Activated CD4-positive, alpha-beta memory T cell treated with anti-CD3 and anti-CD28 coated beads, Interleukin-2, amount 10 ng/mL, durations not matched to agents 7 days and 5 days (primary cell): ENCODE measurements at places on chromosomes 3 and 15. TPM values are rescaled to one million over a fixed set of nuclear protein-coding genes. Genes with fewer than 3 reads are reported as not detected.
A peak's percentile ranks its signal among the peaks of the same experiment; 100 is the strongest.

DNA sequence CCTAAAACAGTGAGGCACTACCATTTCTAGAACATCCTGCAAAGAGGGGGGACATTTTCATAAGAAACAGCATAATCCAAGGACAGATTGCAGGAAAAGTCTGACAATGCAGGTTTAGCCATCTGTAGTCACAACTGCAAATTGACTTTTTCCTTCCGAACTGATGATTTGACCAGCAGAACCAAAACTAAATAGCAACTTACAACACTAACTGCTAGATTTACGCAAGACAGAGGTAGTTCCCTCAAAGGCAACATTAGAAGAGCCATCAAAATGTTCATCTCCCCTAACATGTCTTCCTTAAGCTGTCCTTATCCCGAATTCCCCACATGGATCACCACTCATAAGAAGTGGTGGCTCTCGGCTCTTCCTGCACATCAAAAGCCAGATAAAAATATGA lies 129.6 kb downstream of the GADL1 start:
- peaks cover 2% of the 10 kb centered on the region for H3K4me1 ChIP-seq
- H3K36me3 ChIP-seq = no peaks in the 10 kb centered on the region
- DNase-seq = no peak
- peaks cover 13% of the 10 kb centered on the region for H3K27me3 ChIP-seq

DNA sequence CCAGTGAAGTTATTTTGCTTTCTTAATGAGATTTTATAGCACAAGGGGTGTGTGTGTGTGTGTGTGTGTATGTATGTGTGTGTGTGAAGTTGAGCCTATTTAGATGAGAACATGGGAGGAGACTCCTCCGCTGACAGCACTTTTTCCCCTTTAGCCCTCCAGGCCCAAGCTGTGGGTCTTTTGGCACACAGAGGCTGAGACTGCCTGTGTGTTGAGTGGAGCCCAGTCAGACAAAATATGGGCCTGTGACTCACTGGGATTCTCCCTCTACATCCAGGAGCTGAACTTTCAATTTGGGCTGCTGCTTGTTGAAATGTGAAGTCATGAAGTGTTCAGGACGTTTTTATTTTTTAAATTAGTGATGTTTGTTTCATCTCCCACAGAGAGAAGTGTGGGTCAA lies 108.0 kb downstream of the MFSD1 start:
- no peaks in the 10 kb centered on the region for H3K36me3 ChIP-seq
- H3K4me3 ChIP-seq = no peak overlapping the region
- H3K4me1 ChIP-seq = no peaks in the 10 kb centered on the region
- peaks cover 4% of the 10 kb centered on the region for H3K27me3 ChIP-seq
- H3K27ac ChIP-seq = no peak overlapping the region

- H3K4me1 ChIP-seq = no peaks in the 10 kb centered on the region
- H3K36me3 ChIP-seq = no peaks in the 10 kb centered on the region
- no peak for DNase-seq
- H3K27ac ChIP-seq = no peak overlapping the region
- peaks cover 16% of the 10 kb centered on the region for H3K27me3 ChIP-seq
- no peak overlapping the region for H3K4me3 ChIP-seq
These were observed 16.6 kb upstream of the EHHADH start for GRCh38 chr3:185270262-185270955.

DNA sequence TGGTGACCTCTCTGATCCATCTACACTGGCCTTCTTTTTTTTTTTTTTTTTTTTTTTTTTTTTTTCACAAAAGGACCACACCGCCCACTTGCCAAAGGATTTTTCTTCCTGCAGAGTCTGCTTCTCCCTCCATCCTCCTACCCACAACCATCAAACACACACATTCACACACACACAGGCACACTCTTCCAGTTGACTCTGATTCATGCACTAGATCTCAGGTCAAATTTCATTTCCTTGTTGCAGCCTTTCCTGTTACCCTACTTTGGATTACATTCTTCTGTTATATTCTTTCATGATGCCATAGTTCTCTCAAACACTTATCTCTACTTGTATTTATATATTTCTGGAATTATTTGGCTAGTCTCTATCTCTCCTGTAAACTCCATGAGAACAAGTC lies 133.9 kb downstream of the STAC start:
- H3K27me3 ChIP-seq = no peaks in the 10 kb centered on the region
- DNase-seq = no peak
- no peaks in the 10 kb centered on the region for H3K36me3 ChIP-seq
- H3K4me3 ChIP-seq = no peak overlapping the region

FEM1B gene
- total RNA-seq = 48.8 TPM

DNA sequence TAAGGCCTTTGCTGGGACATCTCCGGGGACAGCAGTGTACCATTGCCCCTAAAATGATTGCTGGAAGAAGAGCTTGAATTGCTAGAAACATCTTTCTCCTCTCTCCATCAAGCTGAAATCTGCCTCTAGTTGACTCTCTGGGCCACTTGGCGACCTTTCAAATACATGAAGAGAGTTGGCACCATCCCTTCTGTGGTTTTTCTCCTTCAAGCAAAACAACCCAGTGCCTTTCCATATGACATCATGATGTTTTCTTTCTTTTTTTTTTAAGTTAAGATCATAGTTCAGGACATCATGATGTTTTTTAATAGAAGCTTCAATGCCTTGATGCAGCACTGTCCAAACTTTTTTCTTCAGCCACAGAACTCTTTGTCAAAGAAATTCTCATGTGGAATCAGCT lies 144.0 kb upstream of the PTPRG start:
- H3K4me1 ChIP-seq = no peaks in the 10 kb centered on the region
- no peak overlapping the region for H3K27ac ChIP-seq

- no peak for DNase-seq
- no peaks in the 10 kb centered on the region for H3K27me3 ChIP-seq
- no peak overlapping the region for H3K4me3 ChIP-seq
- no peaks in the 10 kb centered on the region for H3K4me1 ChIP-seq
These were observed 257.7 kb downstream of the RBMS3 start for GRCh38 chr3:29538610-29538958.

- peaks cover 2% of the 10 kb centered on the region for H3K27me3 ChIP-seq
- H3K4me1 ChIP-seq = no peaks in the 10 kb centered on the region
- DNase-seq = no peak
- H3K36me3 ChIP-seq = no peaks in the 10 kb centered on the region
- H3K4me3 ChIP-seq = no peak overlapping the region
- no peak overlapping the region for H3K27ac ChIP-seq
These were observed 598.4 kb downstream of the FHIT start for GRCh38 chr3:60652829-60653228.

DNA sequence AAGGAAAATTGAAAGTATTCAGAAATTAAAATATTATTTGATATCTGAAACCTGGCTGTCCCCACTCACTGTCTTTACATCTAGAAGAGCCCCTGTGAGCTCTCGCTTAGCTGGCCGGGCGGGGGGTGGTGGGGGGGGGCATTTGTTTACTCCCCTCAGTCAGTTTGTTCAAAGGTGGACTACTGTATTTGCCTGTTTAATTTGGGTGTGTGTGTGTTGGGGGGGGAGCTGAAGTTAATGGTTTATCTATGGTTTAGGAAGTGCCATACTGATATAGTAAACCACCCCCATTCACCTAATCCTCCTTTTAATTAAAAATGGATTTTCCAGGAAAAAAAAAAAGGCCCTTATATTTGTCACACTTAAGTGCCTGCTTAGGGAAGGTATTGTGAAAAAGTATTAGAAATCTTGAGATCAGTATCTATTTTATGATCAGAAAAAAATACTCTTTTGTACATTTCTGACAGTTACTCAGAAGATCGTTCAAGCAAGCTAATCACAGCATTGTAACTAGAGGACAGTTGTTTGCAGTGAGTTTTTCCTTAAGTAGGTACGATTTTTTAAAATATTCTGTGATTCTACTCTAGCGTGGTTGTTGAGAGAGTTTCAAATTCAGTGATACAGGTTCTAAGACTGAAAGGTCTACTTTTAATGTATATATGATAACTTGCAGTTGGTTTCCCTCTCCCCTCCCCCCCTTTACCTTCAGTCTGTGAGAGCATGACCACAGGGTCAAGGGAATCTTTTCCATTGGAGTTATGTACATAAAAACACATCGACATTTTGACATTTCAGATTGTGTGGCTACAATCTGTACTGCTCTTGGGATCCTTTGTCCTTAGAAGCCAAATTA lies 8.5 kb downstream of the NR2F2 start:
- no peak overlapping the region for H3K4me3 ChIP-seq
- no peak for DNase-seq
- H3K4me1 ChIP-seq = no peaks in the 10 kb centered on the region

DNA sequence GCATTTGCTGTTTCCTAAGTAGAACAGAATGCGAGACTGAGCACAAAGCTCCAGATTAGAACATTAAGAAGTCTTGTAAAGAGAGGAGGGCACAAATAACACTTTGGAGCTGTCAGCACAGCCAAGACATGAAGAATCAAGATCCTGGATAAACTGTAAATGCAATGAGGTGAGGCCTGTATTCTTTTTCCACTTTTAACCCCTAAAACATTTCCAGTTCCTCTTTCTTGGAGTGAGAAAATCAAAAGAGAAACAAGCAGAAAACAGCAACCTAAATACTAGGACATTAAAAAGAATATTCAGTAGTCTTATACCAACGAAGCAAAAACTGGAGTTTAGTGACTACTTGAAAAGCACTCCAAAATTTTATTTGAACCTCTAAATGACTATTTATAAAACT lies 204.3 kb downstream of the ZBTB20 start:
- H3K4me1 ChIP-seq = no peaks in the 10 kb centered on the region
- no peaks in the 10 kb centered on the region for H3K36me3 ChIP-seq
- no peaks in the 10 kb centered on the region for H3K27me3 ChIP-seq
- DNase-seq = no peak

GRCh38 chr3:154169796-154170110 lies 48.6 kb downstream of the ARHGEF26 start:
- H3K4me3 ChIP-seq = no peak overlapping the region
- no peak for DNase-seq
- no peaks in the 10 kb centered on the region for H3K4me1 ChIP-seq
- H3K27ac ChIP-seq = no peak overlapping the region
- no peaks in the 10 kb centered on the region for H3K36me3 ChIP-seq

DNA sequence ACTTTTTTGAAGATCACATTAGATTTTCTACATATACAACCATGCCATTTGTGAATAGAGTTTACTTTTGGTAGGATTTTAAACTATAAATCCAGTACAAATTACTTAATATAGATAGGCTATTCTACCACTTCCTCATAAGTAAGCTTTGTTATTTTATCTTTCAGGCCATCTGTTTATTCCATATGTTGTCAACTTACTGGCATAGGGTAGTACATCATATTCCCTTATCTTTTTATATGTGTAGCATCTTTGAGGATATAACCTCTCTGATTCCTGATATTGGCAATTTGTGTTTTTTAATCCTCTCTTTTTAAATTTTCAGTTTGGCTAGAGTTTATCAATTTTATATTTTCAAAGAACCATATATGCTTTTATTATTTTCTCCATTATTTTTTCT lies 515.4 kb downstream of the DIPK2A start:
- no peaks in the 10 kb centered on the region for H3K36me3 ChIP-seq
- no peaks in the 10 kb centered on the region for H3K4me1 ChIP-seq
- no peaks in the 10 kb centered on the region for H3K27me3 ChIP-seq
- no peak overlapping the region for H3K27ac ChIP-seq
- no peak for DNase-seq

CKMT1A gene
- total RNA-seq = not detected

- DNase-seq = no peak
- no peak overlapping the region for H3K27ac ChIP-seq
- no peaks in the 10 kb centered on the region for H3K36me3 ChIP-seq
- no peaks in the 10 kb centered on the region for H3K4me1 ChIP-seq
- no peak overlapping the region for H3K4me3 ChIP-seq
- H3K27me3 ChIP-seq = no peaks in the 10 kb centered on the region
These were observed 85.6 kb upstream of the POU1F1 start for GRCh38 chr3:87361956-87362355.

GRCh38 chr3:42772670-42773408 lies at the start of gene CCDC13:
Gene CCDC13, minus strand, starts transcription at chr3:42773253. Its CDS starts 14,908 bp downstream, at chr3:42758345.
- H3K36me3 ChIP-seq = no peaks in the 10 kb centered on the region
- peak within 1 kb of the TSS; percentile 56 for H3K27ac ChIP-seq
- peaks cover 1% of the 10 kb centered on the region for H3K27me3 ChIP-seq
- peak; percentile 93 for DNase-seq
